ENCODE measurements at places on chromosomes 7 and 10.

DNA sequence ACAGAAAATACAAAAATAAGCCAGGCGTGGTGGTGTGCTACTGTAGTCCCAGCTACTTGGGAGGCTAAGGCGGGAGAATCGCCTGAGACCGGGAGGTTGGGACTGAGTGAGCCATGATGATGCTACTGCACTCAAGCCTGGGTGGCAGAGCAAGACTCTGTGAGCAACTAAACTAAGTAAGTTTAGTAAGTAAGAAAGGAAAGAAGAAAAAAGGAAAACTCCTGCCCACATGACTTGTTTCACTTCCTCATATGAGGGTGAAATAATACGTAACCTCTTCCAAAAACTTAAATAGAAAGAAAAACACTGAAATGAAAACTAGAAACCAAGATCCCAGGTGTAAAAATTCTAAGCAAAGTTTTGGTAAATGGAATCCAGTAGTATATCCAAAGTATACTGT, 79.6 kb downstream of the LARP4B start:
- DNase-seq: no peak

- DNase-seq: peak; percentile 69
Measured at GRCh38 chr7:32206987-32207386, 136.8 kb upstream of the PDE1C start.

DNA sequence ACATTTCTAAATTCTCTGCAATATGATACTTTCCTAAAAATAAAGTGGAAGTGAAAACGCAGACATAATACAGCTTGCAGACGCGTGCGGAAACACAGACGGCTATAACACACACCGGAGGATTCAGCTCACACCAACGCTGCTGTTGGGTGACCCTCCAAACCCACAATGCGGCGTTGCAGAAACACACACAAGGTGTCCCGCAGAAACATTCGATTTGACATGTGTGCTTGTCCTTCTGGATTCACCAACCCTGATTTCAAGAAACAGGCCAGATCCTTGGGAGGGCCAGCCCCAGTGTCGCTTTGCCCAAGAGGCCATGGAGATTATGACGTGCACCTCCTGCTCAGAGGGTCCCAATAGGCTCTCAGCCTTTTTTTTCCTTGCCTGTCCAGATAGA, 136.7 kb upstream of the TCERG1L start:
- DNase-seq: no peak

- DNase-seq: no peak
Measured at GRCh38 chr7:102089175-102090098, 197.2 kb upstream of the SH2B2 start.

DNA sequence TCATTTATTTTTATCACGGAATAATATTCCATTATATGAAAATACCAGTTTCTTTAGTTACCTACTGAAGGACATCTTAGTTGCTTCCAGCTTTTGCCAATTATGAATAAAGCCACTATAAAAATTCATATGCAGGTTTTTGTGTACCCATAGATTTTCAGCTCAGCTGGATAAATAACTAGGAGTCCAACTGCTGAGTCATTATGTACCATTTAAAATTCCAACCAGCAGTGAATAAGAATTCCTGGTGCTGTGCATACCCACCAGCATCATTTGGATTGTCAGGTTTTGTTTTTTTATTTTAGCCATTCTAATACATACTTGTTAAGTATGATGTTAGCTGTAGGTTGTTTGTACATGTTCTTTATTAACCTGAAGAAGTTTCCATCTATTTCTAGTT, 14.5 kb downstream of the FAM24B start:
- DNase-seq: no peak

DNA sequence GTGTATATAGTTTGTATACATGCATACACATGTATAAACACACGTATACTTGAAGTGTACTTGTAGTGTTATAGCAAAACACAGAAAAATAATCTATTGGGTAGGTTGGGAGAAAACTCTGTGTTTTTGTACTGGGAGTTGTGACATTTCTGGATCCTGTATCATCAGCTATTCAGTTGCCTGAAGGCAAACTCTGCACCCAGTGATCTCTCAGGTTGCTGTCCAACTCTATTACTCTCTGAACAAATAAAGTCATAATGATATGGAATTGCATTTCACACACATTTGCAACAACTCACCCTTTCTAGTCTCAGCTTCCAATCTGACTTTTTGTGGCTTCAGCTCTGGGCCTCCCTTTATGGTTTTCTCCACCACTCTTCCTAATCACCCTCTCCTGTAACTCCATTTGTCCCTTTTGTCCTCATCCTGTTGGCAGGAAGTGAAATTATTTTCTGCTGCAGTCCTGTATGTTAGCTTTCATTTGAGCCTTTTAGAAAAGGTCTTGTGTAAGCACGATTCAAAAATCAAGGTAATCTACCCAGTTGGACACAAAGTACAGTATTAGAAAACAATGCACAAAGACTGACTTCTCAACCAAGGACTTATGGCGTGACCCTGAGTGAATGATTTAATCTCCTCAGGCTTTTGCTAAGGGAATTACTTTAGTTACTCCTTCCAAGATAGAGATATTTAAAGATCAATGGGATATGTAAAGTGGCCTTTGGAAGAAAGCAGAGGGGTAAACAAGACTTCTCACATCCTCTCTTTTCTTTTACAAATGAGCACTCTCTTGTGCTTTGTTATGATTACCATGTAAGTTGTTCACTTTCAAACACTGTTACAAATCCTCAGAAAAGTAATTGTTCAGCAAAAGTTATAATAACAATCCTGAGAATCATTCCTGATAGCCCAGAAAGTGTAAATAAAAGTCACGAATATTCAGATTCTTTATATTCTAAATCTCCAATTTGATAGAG, 249.1 kb downstream of the KCND2 start:
- DNase-seq: no peak

- DNase-seq: peak; percentile 49
Measured at GRCh38 chr10:26890956-26891355, 30.2 kb upstream of the ABI1 start.
